Ecto neural progenitor cell (in vitro differentiated cells): ENCODE measurements at places on chromosomes 7 and 10.

- DNase-seq = peak; percentile 82
These were observed 445 bp downstream of the REEP3 start for GRCh38 chr10:63521416-63522276.

- no peak for DNase-seq
These were observed 176.5 kb upstream of the FAM3C start for GRCh38 chr7:121572615-121573014.

GRCh38 chr10:8815969-8816368, 761.5 kb downstream of the GATA3 start:
- DNase-seq = no peak

- DNase-seq = no peak
These were observed 7.3 kb downstream of the PGAM2 start for GRCh38 chr7:44057849-44058758.

- DNase-seq = peak; percentile 74
These were observed 431.0 kb upstream of the GALNT17 start for GRCh38 chr7:70700941-70701425.

DNA sequence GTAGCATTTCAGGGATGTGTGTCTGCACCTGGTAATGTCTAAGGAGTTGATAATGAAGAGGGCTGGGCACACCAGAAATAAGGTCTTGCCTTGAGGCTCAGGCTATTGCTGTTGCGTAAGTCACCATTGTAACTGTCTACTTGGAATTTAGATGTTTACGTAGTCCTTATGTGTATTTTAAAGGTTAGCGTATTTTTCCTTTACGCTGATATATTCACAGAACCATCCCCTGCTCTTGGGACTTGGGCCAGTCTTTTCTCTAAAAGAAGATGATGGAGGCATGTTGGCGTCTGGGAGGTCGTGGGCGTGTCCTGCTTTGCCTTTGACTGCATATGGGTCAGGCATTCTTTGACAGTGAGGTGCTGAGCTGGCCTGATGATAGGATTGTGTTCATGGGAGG, 14.7 kb downstream of the WDR37 start:
- no peak for DNase-seq

GRCh38 chr7:54109501-54109900, 432.7 kb upstream of the VSTM2A start:
- no peak for DNase-seq

- DNase-seq = no peak
These were observed 103.5 kb downstream of the SND1 start for GRCh38 chr7:127755521-127755920.

DNA sequence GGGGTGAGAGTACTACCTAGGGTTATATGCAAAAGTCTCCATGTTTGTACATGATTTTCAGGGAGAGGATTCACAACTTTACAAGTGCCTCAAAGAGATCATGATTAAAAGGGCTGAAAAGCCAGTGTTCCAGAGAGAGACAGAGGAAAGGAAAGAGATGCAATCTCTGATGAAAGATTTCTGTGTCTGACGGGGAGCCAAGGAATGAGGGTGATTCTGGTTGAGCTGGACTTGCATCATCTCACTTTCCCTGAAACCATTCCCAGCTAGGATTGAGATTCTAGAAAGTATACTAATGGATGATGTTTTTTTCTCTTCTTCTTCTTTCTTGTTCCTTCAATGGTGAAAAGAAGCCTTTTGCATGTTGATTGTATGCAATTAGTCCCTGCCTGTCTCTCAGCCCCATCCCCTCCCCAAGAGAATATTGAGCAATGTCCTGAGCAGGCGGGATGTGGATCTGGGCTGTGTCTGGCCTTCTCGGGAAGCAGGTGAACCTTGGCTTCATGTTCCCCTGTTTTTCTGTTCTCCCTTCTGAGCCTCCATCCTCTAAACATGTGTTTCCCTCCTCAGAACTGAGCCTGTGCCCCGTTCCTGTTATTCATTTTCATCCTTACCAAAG, 186.1 kb downstream of the ZNF365 start:
- DNase-seq = no peak
